ENCODE measurements at places on chromosomes 3 and 15.
A peak's percentile ranks its signal among the peaks of the same experiment; 100 is the strongest.

GRCh38 chr3:20225769-20226168 is 39.8 kb upstream of the SGO1 start:
- DNase-seq = peak; percentile 19

- DNase-seq = no peak
These were observed 5.2 kb downstream of the HYAL2 start for GRCh38 chr3:50317300-50317699.

GRCh38 chr3:53624061-53624857 is 129.8 kb downstream of the CACNA1D start:
- no peak for DNase-seq

- DNase-seq = no peak
These were observed 213.5 kb upstream of the PRICKLE2 start for GRCh38 chr3:64438812-64439211.

DNA sequence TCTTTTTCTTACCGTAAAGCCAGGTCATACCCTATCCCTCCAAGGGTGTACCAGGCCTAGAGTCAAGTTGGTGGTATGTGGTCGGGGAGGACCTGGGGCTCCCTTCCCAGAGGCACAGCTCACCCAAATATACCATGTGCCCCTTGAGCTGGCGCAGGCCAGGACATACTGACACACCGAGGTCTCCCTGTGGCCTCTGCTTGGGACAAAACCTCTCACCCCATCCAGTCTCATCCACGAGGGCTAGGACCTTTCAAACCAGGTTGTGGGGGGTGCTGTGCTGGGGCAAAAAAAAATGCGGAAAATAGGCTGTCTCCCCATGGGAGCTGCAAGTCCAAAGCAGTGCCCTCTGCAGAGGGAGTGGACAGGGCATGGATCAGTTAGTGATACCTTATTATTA is 22.8 kb downstream of the PTH1R start:
- no peak for DNase-seq

- no peak for DNase-seq
These were observed 165.0 kb downstream of the SUCNR1 start for GRCh38 chr3:152038490-152038889.

- no peak for DNase-seq
These were observed 17.5 kb downstream of the CHRM5 start for GRCh38 chr15:33985751-33986150.

DNA sequence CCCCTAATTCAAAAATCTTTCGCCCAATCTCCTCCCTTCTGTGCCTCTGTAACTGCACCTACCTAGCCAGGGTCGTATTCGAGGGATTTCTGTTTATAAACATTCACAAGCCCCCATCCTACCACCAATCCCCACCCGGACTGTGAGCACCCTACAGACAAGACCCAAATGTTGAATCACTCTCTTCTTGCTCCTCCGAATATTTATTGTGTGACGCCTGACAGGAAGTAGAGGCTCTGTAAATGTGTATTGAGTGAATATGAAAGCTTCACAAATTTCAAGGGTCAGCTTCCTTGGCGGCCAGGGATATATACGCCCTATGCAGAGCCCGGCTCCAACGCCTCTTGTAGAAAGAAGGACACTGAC is 1.6 kb downstream of the BDH1 start:
- DNase-seq = no peak

DNA sequence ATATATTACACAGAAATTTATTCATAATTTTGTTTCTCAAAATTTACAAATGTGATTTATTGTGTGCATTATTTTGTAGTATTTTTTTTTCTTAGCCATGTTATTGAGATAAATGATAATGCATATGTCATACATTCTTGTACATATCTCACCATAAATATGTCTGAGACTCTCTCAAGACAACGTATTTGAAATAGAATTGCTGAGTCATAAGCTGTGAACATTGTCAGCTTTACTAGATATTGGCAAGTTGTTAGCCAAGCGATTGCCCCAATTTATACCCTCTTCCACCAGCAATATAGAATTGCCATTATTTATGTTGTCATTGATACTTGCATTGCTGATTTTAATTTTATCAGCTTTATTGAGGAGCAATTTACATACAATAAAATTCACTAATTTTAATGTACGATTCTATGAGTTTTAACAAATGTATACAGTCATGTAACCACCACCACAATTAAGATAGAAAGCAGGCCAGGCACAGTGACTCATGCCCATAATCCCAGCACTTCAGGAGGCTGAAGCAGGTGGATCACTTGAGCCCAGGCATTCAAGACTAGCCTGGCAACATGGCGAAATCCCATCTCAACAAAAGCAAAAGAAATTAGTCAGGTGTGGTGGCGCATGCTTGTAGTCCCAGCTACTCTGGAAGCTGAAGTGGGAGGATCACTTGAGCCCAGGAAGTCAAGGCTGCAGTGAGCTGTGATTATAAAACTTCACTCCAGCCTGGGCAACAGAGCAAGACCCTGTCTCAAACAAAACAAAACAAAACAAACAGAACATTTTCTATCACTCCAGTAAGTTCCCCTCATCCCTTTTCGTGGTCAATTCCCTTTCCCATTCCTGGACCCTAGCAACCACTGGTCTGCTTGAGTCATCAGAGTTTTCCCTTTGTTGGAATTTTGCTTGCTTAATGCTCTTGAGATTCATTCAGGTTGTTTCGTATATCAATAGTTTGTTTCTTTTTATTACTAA is 373.1 kb downstream of the MFSD1 start:
- no peak for DNase-seq

DNA sequence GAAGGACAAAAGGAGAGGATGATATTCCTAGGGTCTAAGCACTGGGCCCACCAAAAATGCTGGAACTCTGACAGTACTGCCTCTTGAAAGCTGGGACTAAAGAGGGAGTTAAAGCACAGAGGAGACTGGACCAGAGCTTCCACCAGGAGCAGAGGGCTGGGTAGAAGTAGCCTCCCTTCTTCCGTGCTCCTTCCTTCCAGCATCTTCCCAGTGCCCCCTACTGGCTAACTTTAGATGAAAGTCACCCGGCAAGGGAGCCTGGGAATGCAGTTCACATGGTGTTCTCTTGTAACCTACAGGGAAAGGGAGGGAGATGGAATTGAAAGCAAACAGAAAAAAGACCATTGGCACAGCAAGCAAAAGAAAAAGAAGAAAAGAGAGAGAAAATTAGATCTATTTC is 106.1 kb upstream of the COL8A1 start:
- DNase-seq = peak; percentile 39

- no peak for DNase-seq
These were observed 24.4 kb downstream of the LARP6 start for GRCh38 chr15:70829371-70830166.

DNA sequence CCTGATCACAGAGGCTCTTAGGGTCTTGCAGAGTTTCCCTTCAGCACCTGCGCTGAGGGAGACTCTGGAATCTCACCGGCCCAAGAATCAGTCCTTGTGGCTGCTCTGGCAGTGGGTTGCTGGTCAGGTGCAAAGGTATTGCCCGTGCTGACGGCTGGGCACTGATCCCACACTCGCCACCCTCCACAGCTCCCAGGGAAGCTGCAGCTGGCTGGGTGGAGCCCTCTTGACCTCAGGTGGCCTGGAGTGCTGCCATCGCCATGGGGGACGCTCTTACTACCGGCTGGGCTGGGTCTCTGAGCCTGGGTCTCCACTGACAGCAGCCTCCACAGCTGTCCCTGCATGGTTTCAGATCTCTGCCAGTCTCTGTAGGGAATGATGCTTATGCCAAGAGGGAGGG is 52.6 kb upstream of the EPHB3 start:
- no peak for DNase-seq

- no peak for DNase-seq
These were observed 49.2 kb downstream of the ARHGAP11B start for GRCh38 chr15:30675126-30675525.

DNA sequence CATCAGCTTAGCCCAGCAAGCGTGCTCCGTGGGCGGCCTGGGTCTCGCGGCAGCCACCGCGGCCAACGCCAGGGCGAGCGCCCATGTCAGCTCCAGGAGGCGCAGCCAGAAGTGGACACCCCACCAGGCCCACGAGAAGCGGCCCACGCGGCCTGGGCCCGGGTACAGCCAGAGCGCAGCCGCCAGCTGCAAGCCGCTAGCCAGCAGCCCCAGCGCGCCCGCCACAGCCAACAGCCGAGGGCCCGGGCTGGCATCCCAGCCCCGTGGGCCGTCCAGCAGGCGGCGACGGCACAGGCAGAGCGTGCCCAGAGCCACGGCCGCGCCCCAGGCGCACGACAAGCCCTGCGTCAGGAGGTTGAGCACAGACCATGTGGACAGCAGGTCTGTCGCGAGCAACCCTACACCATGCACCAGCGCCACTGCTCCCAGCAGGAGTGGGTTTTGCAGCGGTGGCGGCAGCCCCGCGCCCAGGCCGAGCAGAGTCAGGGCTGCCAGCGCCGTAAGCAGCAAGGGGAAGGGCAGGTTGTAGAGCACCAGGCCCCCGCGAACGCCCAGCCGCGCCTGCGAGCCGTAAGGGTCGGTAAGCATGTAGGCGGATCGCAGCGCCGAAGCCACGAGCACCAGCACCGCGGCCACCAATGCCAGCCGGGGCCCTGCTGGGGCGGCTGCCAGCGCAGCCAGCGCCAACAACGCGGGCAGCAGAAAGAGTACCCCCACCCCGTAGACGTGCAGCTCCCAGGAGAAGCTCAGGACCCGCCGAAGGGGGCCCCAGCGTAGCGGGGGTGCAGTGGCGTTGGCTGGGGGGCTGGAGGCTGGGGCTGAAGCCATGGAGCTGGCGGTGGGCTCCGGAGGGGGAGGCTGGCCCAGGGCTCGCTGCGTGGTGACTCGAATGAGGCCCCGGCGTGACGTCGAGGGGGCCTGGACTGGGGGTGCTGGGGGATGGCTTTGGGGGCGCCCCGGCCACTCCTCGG is 4.9 kb downstream of the PRRT3 start:
- no peak for DNase-seq

DNA sequence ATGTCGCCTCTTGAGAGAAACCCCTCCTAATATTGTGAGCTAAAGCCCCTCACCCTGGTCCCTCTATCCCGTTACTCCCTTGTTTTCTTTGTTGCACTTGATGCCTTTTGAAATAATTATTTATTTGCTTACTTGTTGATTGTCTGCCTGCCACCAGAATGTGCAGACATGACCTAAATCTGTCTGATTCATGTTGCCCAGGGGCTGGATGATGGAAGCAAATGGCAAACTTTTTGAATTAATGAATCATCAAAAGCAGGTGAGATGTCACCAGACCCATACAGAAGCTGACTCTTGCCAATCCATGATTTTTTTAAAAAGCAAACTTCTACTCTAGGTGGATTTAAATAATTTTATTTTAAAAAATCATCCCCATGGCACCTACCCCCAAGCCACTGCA is 49.3 kb downstream of the GRIP2 start:
- no peak for DNase-seq

GRCh38 chr3:186458306-186459107 is 85.7 kb downstream of the CRYGS start:
- DNase-seq = no peak

- no peak for DNase-seq
These were observed 31.9 kb upstream of the IREB2 start for GRCh38 chr15:78406016-78406585.

DNA sequence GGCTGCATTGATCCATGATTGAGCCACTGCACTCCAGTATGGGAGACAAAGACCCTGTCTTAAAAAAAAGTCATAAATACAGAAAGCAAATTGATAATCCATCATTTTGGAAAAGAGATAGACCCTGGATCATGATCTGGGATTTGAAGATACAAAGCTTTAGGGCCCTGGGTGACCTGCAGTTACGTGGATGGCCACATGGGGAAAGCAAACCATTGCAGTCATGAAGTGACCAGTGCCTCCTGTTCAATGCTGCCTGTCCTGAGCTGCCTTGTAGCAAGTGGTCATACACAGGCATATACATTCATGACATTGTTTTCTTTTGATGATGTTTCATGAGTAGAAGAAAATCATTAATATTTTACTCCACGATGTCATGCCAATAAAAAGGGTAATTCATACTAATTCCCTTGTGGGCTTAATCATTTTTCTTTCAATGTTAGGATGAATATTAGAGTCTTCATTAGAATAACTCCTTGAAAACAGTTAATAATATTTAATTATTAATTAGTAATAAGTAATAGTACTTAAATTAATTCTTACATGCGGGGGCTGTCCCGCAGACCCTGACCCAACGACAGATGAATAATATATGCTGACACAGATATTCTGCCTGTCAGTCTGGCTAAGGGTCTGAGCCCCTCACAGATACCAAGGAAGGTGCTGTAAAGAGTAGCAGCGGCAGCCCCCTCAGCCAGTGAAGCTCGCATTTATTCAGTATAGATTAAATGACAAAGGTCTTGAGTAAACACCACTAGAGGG is 109.0 kb upstream of the UNC13C start:
- no peak for DNase-seq

GRCh38 chr3:141285570-141285969 is 53.9 kb downstream of the PXYLP1 start:
- no peak for DNase-seq

GRCh38 chr3:121482660-121483059 is 63.1 kb downstream of the POLQ start:
- peak; percentile 19 for DNase-seq

DNA sequence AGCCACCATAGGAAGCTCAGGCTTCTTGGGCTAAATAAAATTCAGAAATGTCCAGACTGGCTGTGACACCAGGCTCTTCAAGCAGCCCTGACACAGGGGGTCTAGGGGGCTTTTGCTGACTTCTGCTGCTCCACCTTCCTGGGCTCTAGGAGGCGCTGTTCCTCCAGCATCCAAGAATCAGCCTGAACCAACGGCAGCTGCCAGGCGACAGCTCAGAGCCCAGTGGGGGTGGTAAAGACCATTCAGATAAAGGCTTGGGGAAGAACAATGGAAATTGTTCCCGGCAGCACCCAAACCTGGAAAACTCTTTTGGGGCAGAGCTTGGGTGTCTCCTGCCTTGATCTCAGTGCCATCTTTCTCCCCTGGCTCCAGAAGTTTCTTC is 21.6 kb upstream of the PSTPIP1 start:
- no peak for DNase-seq

DNA sequence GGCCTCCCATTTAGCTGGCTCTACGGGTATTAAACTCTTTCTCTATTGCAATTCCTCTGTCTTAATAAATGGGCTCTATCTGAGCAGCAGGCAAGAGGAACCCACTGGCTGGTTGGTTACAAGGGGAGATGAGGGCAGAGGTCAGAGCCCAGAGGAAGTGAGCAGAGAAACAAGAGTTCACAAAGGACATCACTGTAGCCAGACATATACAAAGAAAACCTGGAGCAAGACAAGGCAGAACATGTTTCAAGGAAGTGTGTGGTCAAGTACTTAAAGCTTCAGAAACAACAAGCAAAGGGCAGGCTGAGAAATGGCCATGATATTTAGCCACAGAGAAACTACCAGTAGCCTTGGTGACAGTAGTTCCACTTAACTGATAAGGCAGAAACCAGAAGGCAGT is 24.3 kb downstream of the SUSD5 start:
- DNase-seq = no peak

GRCh38 chr3:148950806-148951205 is 40.5 kb upstream of the GYG1 start:
- DNase-seq = no peak

GRCh38 chr3:115657168-115657567 is 33.9 kb downstream of the GAP43 start:
- DNase-seq = no peak

GRCh38 chr3:186467969-186468368 is 76.2 kb downstream of the CRYGS start:
- no peak for DNase-seq

All from HFF-Myc (cell line).